ENCODE measurements at places on chromosomes 3 and 15.

DNA sequence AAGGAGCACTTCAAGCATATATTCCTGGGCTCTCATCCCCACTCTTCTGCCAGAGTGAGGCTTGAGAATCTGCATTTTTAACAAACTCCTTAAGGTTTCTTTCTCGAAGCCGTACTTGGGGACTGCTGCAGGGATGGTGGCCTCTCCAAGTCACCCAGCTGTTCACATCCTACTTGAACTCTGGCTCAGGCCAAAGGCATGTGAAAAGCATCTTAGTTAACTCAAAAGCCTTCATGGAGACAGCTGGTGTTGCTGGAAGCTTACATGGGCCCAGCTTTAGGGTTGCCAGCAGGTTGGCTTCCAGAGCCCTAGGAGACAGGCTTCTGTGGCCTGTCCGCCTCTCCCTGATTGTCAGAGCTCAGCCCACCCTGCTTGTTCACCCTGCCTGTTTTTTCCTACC, 139.2 kb downstream of the THSD4 start:
- no peak for DNase-seq

DNA sequence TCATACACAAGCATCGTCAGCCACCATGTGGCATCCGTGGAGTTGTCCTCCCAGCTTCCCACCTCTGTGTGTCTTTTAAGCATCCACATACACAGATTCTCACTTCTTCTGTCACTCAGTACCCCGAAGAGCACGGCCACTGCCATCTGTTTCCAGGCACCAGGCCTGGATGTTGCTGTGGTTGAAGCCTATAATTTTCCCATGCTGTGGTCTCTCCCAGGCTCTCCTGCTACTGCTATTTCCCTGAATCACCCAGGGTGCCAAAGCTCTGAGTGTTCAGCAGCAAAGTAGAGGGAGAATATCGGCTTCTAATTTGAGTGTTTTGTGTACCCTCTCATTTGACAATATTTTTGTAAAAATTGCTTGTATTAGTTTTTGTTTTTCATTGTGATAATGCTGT, 265.7 kb downstream of the DIPK2A start:
- DNase-seq, result no peak

GRCh38 chr15:64480891-64481290, 20.5 kb downstream of the ZNF609 start:
- no peak for DNase-seq

GRCh38 chr3:48696156-48696555, 10.4 kb upstream of the NCKIPSD start:
- no peak for DNase-seq

DNA sequence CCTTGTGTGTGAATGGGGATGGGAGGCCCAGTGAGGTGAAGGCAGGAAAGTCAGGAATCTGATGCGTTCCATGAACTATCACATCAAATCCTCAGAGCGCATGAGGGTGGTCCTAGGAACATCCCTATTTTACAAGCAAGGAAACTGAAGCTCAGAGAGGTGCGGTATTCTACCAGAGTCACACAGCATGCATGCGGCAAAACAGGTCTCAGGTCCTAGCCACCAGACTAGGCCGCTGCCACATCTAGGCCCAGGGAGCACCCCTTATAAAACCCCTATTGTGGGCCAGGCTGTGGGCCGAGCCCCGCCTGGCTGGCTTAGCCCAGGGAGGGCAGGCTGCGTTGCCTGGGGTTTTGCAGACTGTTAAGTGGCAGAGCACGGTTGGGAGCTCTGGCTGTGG, 17.9 kb upstream of the GRIP2 start:
- no peak for DNase-seq

Data from Karpas-422 (cell line).